ENCODE measurements at places on chromosomes 5 and 9. TPM values are rescaled to one million over a fixed set of nuclear protein-coding genes. Genes with fewer than 3 reads are reported as not detected.
A peak's percentile ranks its signal among the peaks of the same experiment; 100 is the strongest.

Gene LCN10
- total RNA-seq = 0.21 TPM

DNA sequence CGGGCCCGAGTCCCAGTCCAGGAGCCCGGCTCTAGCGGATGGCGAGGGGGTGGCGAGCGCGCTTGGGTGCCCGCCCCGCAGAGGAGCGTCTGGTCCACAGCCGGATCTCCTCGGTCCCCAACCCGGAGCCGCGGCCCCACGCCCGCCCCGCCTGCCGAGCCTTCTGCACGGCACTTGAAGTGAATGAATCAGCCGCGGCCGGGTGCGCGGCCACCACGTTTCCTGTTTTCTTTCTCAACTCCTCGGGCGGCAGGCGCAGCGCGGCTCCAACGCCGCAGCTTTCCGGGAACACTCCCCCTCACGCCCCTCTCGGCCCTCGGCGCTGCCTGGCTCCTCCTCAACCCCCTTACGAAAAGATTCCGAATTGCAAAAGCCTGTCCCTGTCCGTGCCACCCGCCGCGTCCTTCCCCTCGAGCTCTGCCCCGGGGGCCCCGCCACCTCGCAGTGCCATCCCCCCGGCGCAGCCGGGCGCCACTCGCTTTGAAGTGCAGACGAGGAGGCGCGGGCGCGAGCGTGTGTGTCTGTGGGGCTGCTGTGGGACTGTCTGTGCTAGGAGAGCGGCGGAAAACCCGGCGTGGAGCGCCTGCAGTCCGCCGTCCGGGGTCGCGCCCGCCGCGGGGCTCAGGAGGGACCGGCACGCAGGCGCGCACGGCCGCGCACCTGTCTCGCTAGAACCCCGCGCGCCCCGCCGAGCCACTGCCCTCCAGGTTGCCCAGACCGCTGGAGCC lies 456.6 kb downstream of the RAB3C start:
- DNase-seq = no peak

DNA sequence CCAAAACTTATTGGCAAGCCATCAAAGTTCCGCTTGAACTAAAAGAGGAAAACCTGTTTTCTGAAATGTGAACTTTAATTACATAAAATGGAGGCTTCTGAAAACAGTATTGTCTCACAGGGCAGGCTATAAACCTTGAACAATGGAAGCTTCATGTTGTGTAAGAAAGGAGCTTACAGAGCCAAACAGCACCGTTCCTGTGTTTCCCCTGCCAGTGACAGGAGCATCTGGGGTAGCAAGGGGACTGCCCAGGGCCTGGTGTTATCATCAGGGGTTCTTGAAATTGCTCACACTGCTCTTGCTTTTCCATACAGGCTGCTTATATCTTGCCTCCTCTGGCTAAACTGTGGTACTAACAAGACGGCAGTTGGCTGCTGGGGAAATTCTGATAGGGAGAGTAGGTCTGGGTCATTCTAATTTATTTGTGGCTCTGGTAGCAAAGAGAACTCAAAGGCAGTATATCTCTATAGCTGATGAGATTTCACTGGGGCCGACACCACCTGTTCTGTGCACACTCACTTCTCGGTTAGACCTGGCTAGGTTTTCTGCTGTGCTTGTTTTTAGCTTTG lies 40.4 kb downstream of the BASP1 start:
- DNase-seq = no peak

DNA sequence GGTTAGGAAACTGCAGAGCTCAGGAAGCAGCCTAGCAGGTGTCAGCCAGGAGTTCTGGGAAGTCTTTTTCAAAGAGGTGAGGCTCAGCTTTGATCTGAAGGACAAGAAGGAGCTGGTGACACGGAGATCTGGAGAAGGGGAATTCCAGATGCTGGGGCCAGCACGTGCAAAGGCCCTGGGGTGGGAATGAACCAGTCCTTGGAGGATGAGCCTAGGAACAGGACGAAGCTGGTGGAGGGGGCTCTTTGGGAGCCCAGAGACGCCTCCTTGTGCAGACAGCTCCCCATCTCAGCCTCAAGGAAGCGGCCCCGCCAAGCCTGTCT lies 15.2 kb upstream of the RNU6ATAC start:
- DNase-seq = no peak

- DNase-seq = no peak
Measured at GRCh38 chr5:52740007-52740406, 47.7 kb upstream of the ITGA1 start.

DNA sequence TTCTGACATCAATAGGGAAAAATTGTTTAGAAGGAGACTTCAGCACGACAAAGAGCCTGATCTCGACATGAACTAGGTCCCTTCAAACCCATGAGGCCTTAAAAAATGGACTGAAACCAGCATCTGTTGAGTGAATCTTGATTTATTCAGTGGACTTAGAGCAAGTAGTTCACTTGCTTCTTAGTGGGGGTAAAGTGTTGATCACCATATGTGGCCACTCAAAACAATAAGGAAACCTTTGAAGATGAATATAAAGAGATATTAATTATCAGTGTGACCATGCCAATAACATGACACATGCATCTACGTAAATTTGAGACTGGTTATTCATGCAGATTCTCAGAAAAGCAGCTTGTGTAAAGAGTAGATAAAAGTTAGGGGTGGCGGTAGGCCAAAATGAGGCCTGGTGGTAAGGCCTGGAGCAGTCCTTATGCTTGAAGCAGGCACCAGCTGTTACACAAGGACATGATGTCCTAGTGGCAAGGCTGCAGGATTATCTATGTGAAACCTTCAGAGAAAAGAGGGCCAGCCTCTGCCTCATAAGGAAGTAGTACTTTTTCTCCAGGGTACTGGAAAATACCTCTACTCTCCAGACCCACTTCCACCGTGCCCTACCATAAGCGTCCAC lies 61.3 kb downstream of the S1PR3 start:
- DNase-seq = no peak

Gene GFRA3
- total RNA-seq = 0.08 TPM

DNA sequence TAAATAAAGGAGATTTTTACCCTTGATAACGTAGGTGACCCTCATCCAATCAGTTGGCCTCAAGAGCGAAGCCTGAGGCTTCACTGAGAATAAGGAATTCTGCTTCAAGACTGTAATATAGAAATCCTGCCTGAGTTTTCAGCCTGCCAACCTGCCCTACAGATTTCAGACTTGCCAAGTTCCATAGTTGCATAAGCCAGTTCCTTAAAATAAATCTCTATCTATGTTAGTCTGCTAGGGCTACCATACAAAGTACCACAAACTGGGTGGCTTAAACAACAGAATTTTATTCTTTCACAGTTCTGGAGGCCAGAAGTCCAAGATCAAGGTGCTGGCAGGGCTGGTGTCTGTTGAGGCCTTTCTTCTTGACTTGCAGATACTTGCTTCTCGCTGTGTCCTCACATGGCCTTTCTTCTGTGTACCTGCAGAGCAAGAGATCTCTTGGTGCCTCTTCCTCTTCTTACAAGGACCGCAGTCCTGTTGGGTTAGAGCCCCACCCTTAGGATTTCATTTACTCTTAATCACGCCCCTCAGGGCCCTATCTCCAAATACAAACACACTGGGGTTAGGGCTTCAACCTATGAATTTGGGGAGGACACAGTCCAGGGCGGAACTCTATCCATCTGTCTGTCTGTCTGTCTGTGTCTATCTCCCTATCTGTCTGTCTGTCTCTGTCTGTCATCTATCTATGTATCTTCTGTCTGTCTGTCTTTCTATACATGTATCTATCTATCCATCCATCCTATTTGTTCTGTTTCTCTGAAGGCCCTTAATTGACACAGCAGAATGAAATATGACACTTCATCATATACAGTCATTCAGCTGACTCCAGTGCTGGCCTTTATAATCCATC lies 17.0 kb upstream of the CMBL start:
- DNase-seq = no peak

GRCh38 chr5:112388074-112388473 lies 31.0 kb downstream of the EPB41L4A start:
- DNase-seq = no peak

DNA sequence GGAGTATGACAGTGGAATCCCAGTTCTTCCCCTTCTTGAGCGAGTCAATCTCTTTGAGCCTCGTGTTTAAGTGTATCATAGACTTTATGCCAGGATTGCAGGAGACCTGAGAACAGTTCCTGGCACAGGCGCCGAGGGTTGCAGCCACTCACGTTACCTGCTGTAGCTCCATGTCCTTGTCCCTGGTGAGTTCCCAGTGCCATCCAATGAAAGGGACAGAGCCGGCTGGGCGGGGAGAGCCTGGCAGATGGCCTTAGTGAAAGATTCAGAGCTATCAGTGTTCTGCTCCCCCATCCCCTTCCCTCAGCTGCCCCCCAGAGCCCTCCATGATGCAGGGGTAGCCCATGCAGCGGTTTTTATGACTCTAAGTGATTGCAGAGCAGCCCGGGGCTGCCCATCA lies 554.0 kb downstream of the BNC2 start:
- DNase-seq = no peak

DNA sequence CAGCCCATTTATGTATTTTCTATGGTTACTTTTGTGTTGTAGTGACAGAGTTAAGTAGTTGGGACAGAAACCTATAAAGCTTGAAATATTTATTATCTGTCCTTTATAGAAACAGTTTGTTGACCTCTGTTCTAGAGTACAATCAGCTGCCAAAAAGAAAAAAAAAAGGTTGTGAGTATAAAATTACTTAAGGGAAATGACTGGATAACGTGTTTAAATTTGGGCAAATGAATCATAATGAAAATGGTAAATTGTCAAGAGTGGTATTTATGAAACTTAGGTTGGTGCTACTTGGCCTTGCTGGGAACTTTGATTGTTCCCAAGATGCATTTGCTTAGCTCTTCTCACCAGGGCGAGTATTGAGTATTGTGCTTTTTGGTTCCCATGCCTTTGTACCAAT lies 70.2 kb upstream of the IL6ST start:
- no peak for DNase-seq

Gene PCDHB16
- 0.92 TPM for total RNA-seq

Gene OR2S2
- total RNA-seq = not detected

Gene BHMT2
- total RNA-seq = 3.7 TPM

DNA sequence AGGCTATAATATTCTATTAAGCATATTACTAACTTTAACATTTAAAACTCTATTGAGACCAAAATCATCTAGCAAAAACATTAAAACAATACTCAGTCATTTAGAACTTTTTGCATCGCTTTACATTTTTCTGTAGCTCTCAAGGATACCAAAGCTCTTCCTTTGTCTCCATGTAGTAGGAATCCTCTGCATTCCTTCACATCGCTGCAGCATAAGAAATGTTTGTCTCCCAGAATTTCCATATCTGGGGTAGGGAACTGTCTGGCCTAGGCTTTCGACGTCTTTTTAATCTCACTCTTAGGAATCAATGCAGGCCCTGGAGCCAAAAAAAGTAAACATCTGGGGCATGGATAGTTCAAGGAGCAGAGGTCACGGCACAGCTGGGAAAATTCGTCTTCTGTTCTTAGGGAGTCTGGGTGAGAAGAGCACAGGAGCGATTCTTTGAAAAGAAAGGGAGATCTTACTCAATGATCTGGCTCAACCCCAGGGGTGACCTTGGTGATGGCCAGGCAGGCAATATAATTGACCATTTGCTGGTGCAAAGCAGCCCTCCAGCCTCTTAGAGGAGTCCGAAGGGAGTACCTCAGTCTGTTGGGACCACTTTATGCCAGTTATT lies 23.2 kb upstream of the RAI14 start:
- DNase-seq = no peak

Gene CDHR2
- total RNA-seq = 0.21 TPM

GRCh38 chr5:36334315-36334714 lies 32.6 kb upstream of the RANBP3L start:
- DNase-seq = no peak

Gene TCF7
- 4.8 TPM for total RNA-seq

GRCh38 chr5:134877159-134877558 lies 3.0 kb downstream of the TXNDC15 start:
- no peak for DNase-seq

DNA sequence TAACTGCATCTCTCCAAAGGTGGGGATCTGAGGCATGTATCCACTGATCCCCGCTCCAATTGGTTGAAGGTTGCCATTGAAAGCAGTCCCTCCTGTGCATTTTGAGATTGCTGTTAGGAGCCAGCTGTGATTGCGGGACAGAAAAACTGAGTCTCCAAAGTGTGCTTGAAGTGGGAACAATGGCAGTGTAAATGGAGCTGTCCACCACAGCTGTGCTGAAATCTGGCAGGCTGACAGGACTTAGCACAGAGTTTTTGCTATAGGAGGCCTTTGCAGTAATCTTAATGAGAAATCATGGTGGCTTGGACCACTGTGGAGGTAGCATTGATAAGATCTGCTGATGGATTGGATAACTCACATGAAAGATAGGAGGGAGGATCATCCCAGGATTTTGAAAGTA lies 3.3 kb downstream of the RNF20 start:
- DNase-seq = no peak

Gene OBP2B
- total RNA-seq = not detected

- no peak for DNase-seq
Measured at GRCh38 chr5:174383210-174384167, 338.0 kb downstream of the NSG2 start.

Gene FRMPD1
- total RNA-seq = not detected

Gene OTP
- total RNA-seq = not detected

GRCh38 chr5:4758550-4758949 lies 381.6 kb upstream of the ADAMTS16 start:
- no peak for DNase-seq

Gene ERCC6L2
- total RNA-seq = 54.5 TPM

DNA sequence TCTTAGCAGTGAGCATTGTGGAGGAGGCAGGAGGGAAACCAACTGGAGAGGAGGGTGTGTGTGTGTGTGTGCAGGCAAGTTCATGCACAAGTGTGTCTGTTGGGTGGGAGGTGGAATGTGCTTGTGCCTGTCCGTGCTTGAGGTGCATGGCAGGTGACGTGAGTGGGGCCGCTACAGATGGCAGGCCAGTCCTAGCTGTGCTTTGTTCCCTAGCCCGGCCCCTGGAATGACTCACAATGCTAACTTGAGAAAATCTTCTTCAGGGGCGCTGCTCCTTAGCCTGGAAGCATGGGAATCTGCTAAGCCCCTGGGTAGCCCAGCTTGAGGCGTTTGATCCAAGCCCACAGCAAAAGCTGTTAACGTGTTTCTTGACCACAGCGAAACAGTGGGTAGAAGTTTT lies 25.0 kb upstream of the DMRT2 start:
- DNase-seq = no peak

- DNase-seq = no peak
Measured at GRCh38 chr5:123012321-123012720, 24.2 kb downstream of the PPIC start.

DNA sequence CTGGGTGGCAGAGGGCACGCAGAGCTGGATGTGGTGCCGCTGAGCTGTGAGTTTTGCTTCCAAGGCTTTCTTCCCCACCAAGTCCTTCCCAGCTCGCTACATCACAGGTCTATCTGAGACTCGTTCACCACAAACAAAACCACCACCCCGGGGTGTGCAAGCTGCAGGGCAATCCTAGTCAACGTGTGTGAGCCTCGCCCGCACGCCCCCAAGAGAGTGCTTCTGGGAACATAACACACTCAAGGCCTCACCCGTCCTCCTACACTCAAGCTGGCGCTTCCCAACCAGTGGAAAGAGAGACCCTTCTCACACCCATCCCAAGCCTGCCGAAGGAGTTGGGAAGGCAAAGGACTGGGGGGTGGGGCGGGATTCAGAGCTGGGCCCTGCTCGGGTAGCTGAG lies 10.6 kb downstream of the SNAPC4 start:
- no peak for DNase-seq

GRCh38 chr5:137395011-137395755 lies 103.9 kb downstream of the SPOCK1 start:
- peak; percentile 83 for DNase-seq
